WERI-Rb-1 (cell line): ENCODE measurements at places on chromosomes 2 and 18.
A peak's percentile ranks its signal among the peaks of the same experiment; 100 is the strongest.

- peak; percentile 71 for DNase-seq
These were observed 2.6 kb upstream of the TBC1D8 start for GRCh38 chr2:101153787-101154186.

- no peak for DNase-seq
These were observed 41.4 kb downstream of the CHST9 start for GRCh38 chr18:27143580-27144287.

DNA sequence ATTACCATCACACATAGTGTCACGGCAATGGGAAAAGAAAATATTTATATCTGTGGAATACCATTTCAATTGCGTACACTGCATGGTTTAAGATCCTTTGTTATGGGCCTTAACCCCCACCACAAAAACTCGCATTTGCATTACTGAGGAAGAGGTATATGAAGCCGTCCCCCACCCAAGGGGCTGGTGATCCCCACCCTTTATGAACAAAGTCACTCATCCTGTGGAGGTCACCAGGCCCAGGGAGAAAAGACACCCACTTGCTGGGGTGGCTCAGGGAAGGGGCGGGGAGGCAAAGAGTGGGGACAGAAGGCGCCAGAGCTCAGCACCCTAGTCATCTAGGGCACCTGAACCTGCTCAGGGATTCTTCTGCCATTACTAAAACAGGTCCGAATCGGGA is 133.8 kb downstream of the ZNF516 start:
- DNase-seq = no peak

- DNase-seq = peak; percentile 58
These were observed 124.4 kb downstream of the INHBB start for GRCh38 chr2:120470041-120470965.

DNA sequence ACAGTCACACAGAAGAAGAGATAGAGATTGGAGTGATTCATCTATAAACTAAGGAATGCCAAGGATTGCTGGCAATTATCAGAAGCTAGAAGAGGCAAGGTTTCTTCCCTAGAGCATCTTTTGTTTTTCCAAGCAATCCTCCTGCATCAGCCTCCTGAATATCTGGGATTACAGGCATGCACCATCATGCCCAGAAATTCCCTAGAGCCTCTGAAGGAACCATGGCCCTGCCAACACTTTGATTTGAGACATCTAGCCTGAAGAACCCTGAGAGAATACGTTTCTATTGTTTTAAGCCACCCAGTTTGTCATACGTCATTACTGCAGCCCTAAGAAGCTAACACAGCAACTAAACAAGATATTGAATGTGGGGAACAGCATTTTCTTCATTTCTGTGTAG is 525.0 kb downstream of the ERBB4 start:
- no peak for DNase-seq

- DNase-seq = peak; percentile 70
These were observed 13.1 kb downstream of the ZAP70 start for GRCh38 chr2:97726261-97727064.

GRCh38 chr2:71275939-71276310 is 49.0 kb upstream of the PAIP2B start:
- DNase-seq = no peak

DNA sequence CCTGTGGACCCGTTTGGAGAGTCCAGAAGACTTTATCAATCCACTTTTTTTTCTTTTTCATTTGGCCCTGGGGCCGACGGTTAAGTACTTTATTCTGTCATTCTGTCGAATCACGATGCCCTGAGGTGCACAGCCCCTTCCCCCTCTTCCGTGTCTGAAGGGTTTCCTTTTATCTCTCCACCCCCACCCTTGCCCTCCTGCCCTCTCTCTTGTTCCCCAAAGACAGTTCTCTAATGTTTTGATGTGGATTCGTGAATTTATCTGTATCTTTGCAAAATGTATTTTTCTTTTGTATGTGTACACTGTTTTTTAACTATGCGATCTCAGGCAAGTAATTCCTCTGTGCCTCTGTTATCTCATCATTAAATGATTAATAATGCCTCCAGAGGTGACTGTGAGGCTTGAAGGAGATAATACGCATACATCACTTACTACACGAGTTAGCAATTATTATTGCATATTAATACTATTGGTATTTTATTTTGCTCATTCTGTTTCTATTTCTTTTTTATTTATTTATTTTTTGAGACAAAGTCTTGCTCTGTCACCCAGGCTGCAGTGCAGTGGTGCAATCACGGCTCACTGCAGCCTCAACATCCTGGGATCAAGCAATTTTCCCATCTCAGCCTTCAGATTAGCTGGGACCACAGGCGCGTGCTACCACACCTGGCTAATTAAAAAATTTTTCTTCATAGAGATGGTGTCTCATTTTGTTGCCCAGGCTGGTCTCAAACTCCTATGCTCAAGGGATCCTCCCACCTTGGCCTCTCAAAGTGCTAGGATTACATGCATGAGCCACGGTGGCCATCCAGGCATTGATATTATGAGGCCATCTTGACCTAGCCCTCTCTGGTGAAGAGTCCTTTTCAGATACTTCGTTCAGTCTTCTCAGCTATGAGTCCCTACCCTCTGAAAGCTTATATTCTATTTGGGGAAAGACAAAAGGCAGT is 1.4 kb upstream of the CASP8 start:
- DNase-seq = no peak

- no peak for DNase-seq
These were observed 466.5 kb upstream of the ID2 start for GRCh38 chr2:8215159-8215863.

- no peak for DNase-seq
These were observed 64.9 kb downstream of the EPAS1 start for GRCh38 chr2:46361920-46362666.

DNA sequence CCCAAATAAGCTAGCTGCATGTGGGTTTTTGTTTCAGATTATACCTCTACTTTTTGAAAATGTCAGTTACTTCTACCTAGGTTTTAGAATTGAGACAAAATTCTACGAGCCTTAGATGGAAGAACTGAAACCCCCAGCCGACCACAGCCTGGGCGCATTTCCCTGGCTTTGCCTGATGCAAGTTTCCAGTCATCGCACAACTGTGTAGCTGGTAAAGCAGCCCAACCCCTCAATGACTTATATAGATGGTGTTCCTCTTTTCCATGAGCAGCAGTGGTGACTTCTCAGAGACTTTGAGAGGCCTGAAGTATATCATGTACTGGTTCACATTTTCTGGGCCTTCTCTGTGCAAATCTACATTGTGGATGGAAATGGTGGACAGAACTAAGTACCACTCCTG is 515.4 kb upstream of the RAB6C start:
- DNase-seq = no peak

- no peak for DNase-seq
These were observed 48.2 kb upstream of the HS6ST1 start for GRCh38 chr2:128366713-128367511.

DNA sequence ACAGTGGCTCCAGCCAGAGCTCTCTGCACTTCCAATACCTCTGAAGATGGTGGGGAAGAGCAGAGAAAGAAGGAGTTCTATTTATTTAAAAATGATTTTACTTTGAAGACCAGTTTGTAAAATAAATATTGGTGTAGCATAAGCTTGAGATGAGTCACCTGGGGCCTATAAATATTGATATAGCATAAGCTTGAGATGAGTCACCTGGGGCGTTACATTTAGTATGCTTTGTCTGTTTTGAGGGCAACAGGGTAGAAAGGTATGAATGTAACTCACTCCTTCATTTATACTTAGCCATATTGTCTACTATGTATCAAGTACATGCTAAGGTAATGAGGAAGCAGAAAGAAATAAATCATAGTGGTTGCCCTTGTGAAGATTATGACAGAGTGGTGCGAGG is 7.7 kb upstream of the SULT1C4 start:
- no peak for DNase-seq

DNA sequence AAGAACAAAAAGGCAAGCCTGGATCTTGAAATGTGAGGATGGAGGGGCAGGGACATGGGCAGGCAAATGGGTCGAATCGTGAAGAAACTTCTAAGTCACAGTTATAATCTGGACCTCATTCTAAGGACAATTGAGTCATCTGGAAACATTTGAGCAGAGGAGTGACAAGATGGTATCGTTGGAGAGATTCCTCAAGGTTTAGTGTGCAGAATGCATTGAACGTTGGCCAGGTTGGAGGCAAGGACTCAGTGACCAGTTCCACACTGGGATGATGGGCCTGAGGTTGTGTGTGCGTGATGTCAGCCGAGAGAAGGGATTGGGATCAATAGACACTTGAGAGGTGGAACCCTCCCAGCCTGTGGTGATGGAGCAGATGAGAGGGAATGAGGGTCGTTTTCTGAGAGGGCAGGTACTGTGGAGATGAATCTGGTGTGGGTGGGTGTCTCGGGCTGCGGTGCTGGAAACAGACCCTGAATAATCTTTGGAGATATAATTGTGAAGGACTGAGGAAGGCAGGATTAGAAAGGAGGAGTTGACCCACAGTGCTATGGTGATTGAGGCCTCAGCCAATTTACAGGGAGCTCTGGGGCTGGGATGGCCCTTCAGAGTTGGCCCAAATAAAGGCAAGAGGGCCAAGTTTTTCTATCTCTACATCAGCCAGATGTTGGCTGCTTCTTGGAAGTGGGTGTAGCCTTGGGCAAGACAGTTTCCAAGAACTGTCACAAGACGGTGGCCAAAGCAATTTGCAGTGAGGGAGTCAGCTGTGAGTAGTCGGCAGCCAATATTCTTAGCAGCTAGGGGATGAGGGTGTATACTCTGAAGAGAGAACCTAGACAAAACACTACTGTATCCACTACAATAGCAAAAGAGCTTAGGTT is 5.8 kb upstream of the ZNF532 start:
- DNase-seq = no peak

DNA sequence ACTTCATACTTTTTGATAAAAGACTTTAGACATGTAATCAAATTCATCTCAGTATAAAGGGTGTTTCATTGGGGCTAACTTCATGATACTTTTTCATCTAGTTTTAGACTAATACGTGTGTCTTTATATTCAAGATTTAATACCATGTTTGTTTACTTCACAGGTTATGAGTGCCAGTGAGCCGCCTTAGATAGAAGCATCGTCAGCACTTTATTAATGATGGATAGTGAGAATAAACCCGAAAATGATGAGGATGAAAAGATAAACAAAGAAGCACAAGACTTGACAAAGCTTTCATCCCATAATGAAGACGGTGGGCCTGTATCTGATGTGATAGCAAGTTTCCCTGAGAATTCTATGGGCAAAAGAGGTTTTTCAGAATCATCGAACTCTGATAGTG is 33.1 kb downstream of the ZNF407 start:
- DNase-seq = no peak

GRCh38 chr2:47617028-47617427 is 165.9 kb upstream of the MSH6 start:
- DNase-seq = no peak

DNA sequence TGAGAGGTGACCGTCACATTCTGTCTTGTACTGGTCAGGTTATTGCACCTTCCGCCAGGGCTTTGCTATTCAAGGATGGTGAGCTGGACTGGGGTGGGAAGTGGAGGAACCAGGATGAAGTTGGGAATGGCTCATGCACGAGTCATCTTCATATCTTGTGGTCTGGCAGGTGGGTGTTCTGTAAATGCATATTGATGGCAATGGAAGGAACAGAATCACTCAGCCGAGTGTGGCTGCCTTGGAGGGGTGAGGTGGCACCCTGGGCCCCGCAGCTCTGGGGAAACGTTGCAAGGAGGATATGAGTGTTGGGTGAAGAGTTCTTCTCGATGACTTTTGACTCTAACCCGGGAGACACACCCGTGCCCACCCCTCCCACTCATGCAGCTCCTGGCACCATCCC is 1.2 kb downstream of the NEU2 start:
- DNase-seq = no peak

- peak; percentile 15 for DNase-seq
These were observed 711 bp downstream of the DOK6 start for GRCh38 chr18:69401226-69401971.

DNA sequence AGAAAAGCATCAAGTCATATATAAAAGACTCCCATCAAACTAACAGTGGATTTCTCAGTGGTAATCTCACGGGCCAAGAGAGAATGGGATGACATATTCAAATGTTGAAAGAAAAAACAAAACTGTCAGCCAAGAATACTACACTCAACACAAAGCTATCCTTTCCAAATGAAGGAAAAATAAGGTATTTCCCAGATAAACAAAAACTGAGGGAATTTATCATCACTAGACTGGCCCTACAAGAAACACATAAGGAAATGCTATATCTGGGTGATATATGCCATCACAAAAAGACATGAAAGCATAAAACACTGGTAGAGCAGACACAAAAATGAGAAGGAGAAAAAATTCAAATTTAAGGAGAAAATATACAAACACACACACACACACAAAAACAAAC is 118.6 kb downstream of the ACVR1 start:
- no peak for DNase-seq

DNA sequence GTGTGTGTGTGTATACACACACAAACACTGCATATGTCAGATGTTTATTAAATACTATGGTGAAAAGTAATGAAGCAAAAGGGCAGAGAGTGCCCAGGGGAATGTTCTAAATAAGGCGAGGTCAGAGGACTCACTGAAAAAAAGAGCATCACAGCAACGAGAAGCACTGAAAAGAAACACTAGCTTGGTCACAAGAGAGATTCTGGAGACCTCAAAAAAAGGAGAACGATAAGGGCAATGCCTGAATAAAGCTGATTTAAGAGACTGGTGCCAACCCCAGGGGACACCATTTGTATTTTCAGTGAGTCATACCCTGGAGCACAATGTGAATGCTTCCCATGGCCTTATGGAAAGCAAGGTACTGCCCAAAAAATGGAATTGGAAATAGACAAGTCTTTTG is 14.5 kb downstream of the SLC40A1 start:
- DNase-seq = no peak

- DNase-seq = no peak
These were observed 99.7 kb downstream of the EIPR1 start for GRCh38 chr2:3277748-3278520.

- DNase-seq = no peak
These were observed 793 bp downstream of the NR4A2 start for GRCh38 chr2:156331572-156332283.

- DNase-seq = no peak
These were observed 28.5 kb downstream of the SMAD7 start for GRCh38 chr18:48922226-48922800.

- DNase-seq = no peak
These were observed 12.1 kb upstream of the NOSTRIN start for GRCh38 chr2:168790226-168790902.

DNA sequence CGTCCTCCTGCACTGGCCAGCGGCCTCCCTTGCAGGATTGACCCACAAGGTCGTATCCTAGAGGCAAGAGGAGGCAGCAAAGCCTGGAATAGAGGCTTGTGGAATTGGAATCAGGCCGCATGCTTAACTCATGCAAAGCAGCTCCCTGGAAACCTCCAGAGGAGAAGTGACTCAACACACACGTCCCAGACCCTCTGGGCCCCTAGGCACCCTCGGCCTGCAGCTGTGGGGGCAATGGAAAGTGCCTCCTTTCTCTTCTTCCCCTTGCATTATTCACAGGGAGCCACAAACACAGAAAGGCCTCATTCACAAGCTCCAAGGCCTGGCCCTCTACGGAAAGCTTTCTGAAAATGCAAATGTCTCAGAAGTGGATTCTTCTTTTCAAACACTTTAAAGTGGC is 19.6 kb downstream of the SPATA3 start:
- DNase-seq = no peak

- DNase-seq = no peak
These were observed 801.0 kb downstream of the TDRD15 start for GRCh38 chr2:21924640-21925285.

GRCh38 chr18:10057401-10057893 is 143.6 kb downstream of the VAPA start:
- DNase-seq = no peak

- peak; percentile 12 for DNase-seq
These were observed 23.3 kb upstream of the AMMECR1L start for GRCh38 chr2:127909019-127909418.

GRCh38 chr2:224884188-224884587 is 158.1 kb downstream of the DOCK10 start:
- no peak for DNase-seq

- no peak for DNase-seq
These were observed 21.6 kb downstream of the SNORC start for GRCh38 chr2:232891621-232892071.
